Stimulated activated CD4-positive, alpha-beta T cell treated with anti-CD3 and anti-CD28 coated beads, Interleukin-12 subunit alpha, Interleukin-12 subunit beta, amount 100 ng/mL, for 4 hours (primary cell): ENCODE measurements at places on chromosomes 11 and 22.

DNA sequence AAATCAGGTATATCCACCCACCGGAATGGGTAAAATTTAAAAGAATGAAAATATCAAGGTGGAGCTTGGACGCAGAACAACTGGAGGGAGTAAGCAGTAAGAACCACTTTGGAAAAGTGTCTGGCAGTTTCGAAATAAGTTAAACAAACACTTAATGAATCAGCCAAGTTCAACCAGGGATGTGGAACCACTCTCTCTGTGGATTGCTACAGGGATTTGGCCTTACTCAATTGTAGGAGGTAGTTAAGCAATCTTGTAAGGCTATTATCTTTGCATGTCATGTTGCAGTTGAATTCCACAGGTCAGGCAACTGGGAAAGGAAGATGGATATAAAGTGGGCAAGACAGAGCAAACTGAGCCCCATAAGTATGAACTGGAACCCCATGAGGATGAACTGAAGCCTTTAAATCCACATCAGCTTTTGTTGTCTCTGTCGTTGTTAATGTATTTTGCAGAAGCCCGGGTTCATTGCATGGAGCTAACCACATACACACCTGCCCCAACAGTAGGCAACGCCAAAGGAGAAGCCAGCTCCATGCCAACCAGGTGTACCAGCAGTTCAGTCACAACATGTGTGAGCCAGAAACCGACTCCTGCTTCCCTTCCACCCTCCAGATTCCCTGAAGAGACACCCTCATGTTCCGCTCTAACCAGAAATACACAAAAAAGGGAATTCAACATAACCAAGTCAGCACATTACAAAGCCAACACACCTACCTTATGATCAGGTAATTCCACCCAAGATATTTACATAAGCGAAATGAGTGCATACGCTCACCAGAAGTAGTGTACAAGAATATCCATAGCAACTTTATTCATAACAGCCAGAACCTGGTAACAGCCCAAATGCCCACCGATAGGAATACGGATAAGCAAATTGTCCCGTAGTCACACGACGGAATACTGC lies 8.0 kb upstream of the SLC43A3 start:
- DNase-seq: no peak

- no peak for DNase-seq
These were observed 554.2 kb downstream of the JRKL start for GRCh38 chr11:96943970-96944369.

DNA sequence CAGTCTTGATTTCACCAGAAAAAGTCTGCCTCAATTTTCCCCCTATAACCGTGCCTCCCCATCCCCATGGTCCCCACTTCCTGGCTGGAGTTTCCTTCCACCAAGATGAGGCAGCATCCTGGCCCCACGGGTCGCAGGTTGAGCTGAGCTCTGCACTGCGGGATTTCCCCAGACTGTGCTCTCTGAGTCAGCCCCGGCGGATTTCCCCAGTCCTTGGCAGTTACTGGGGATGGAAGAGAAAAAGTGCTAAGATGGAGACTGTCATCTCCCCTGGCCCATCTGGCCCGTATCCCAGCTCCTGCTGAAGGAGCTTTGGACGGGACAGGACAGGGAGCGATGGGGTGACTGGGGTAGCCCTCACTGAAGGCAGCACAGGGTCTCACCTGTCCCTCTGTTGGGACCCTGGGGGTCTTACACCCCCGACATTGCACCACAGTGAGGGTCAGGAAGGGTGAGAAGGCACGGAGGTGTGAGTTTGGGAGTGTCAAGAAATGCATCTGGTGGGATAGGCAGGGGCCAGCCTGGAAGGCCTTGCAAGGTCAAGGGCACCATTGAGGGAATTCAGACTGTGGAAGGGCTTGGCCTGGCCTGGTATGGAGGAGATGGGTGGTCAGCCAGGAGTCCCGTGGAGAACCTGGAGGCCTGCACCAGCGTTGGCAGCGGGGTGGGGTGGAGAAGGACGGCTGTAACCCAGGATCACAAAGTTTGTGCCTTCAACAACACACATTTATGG lies 36.5 kb downstream of the NADSYN1 start:
- DNase-seq: peak; percentile 47

DNA sequence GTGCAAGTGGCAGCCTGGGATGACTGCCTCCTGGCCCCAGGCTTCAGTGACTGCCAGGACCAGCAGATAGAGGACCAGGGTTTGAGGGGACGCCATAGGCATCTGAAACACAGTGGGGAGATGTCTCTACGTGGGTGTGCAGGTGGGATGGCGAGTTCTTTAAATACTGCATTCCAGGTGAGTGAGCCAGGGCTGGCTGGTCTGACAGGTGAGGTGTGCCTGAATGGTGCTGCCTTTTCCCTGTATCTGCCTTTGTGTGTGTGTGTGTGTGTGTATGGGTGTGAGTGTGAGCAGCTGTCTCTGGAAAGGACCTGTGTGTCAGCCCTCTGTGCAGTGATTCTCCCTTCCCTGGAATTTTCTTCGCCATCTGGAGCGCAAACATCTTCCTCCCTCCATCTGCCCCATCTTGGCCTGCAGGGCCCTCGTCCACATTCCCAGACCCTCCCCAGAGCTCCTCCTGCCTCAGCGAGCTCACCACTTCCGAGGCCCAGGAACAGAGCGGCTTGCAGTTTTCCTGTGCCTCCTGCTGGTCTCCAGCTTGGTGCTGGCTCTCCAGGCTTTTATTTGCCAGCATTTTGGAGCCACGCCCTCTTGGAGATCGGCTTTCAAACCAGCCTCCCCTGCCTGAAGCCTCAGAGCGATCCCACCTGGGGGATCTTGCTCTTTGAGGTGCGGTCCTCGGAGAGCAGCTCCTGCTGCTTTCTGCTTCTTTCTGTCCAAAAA lies at the start of gene GPHA2:
TSS of gene GPHA2 (minus strand) at position 535 of the 723 bp plus-strand sequence. CDS start at position 102, 433 bp downstream.
- DNase-seq: no peak

- DNase-seq: no peak
These were observed 595.3 kb downstream of the OPCML start for GRCh38 chr11:132937016-132937415.

- DNase-seq: peak; percentile 27
These were observed 839 bp downstream of the CBY1 start for GRCh38 chr22:38657045-38657909.

GRCh38 chr11:133586903-133587517 lies 54.7 kb upstream of the OPCML start:
- no peak for DNase-seq

GRCh38 chr22:20061481-20061861 lies 18.6 kb upstream of the DGCR8 start:
- DNase-seq: no peak

GRCh38 chr11:20715931-20716330 lies 46.5 kb downstream of the NELL1 start:
- no peak for DNase-seq

DNA sequence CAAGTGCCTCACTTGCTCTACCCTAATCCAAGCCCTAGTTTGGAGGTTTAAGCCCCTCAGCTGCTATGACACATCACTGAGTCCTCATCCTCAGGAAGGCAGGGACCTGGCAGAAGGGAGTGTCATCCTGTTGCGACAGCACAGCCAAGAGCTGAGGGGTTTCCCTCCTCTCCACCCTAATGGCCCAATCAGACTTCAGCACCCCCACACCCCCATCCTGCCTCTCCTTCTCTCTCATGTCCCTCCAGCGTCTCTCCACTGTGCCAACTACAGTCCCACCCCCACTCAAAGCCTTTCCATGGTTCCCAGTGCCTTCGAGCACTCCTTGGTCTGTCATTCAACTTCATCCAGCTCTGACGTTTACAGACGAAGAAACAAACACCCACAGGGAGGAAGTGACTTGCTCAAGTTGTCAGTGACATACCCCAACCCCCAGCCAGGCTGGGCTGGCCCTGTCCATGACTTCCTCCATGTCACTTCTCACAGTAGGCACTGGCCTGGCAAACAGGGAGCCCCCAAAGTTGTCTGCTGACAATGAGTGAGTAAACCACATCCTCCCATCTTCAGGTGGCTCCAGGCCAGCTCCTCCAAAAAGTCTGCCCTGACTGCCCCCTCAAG lies 15.6 kb downstream of the ARAP1 start:
- peak; percentile 35 for DNase-seq

DNA sequence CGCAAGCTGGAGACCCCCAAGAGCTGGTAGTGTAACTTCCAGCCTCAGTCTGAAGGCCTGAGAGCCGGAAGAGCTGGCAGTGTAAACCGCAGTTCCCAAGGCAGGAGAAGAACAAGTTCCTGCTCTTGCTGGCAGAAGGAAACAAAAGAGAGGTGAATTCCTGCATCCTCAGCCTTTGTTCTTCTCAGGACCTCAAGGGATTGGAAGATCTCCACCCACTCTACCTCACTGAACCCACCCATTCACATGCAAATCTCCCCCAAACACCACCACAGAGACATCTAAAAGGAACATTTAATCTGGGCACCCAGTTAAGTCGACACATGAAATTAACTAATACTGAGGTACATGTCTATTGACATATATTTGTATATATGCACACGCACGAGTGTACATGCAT lies 1310.3 kb downstream of the TBC1D22A start:
- DNase-seq: no peak

- no peak for DNase-seq
These were observed 39.5 kb downstream of the MTMR2 start for GRCh38 chr11:95884376-95884775.

DNA sequence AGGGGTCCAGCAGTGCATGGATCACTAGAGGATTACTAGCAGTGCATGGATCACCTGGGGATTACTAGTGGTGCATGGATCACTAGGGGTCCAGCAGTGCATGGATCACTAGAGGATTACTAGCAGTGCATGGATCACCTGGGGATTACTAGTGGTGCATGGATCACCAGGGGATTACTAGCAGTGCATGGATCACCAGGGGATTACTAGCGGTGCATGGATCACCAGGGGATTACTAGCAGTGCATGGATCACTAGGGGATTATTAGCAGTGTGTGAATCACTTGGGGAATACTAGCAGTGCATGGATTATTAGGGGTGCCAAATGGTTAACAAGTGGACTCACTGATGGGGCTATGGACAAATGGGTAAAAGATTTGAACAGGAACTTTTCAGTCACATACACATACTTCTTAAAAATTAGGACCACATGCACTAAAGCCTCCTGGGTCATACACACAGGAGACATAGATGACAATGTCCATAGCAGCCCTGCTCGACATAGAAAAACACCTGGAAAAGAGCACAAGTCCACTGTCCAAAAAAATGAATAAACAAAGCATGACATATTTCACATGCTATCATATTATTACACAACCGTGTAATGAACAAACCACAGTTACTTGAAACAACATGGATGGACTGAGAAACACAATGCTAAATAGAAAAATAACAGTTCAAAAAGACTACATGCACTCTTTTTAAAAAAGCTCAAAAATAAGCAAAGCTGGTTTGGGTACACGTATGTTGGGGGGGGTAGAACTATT lies 109.8 kb downstream of the CD44 start:
- DNase-seq: no peak

DNA sequence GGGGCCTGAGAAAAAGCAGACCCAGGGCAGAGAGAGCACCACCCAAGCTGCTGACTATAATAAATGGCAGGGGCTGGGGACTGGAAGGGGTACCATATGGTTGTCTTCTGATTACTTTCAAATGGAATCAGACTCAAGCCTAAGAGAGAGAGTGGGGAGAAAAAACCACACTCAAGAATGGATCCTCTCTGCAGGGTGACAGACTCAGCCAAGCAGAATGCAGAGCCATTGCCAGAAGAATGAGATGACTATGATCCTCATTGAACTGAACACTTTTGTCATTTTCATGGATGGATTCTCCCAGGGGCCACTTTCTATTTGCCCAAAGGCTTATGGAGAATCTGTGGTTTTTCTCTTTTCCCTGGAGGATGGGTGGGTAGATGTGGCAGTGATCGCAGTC lies 8.7 kb downstream of the UBASH3B start:
- no peak for DNase-seq

GRCh38 chr11:494761-495536 lies 12.1 kb downstream of the RNH1 start:
- no peak for DNase-seq

DNA sequence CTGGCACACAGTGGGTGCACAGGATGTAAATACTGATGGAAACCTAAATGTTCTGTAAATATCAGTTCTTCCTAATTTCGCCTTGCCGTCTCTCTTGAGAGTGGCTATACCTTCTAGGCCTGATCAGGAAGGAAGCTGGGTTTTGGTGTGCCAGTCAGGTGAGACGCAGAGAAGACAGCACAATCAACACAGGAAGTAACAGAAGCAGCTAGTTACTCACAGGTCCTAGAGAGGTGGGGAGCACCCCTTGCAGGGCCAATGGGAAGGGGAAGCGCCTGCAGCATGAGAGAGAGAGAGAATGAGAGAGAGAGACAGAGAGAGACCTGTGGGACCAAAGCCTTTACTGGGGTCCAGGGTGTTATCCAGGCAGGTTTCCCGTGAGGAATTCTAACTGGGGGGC lies 80.8 kb downstream of the FBLN1 start:
- DNase-seq: no peak

GRCh38 chr11:16086229-16086819 lies 270.0 kb downstream of the SOX6 start:
- no peak for DNase-seq

GRCh38 chr11:10529279-10529678 lies 11.7 kb downstream of the RNF141 start:
- no peak for DNase-seq

DNA sequence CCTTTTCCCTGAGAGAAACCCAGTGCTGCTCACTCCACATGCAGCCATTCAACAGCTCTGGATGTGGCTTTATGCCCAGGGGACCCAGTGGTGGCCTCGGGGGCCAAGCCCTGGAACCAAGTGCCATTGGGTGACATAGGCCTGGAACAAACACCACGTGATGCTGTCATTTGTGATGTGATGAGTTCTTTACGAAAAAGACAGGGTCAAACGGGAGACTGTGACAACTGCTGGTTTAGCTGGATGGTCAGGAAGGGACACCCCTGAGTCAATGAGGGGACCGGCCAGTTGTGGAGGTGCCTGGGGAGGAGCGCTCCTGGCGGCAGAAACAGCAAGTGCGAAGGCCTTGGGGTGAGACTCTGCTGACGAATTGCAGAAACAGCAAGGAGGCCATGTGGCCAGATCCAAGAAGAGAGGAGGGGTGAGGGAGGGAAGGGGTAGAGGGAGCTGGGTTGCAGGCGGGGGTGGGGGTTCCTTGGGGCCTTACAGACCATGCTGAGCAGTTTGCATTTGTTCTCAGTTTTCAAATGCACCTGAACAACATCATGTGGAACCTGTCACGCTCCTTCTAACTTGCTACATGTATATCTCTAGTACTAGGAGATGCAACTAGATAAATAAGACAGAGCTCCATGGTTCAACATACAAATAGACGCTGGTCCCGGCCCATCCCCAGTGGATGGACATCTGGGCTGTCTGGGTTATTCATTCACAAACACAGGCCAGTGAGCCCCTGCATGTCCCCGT lies 56.1 kb downstream of the IGLL5 start:
- DNase-seq: no peak

GRCh38 chr22:43110444-43110926 lies at the start of gene BIK:
Gene BIK (plus strand): TSS chr22:43110750. CDS start chr22:43124023, 13,273 bp downstream.
- peak; percentile 41 for DNase-seq

- no peak for DNase-seq
These were observed 13.0 kb upstream of the CKAP5 start for GRCh38 chr11:46858920-46859546.
